ENCODE measurements at places on chromosomes 6 and 20.

GRCh38 chr20:23434521-23435313 lies 4.8 kb upstream of the CSTL1 start:
- no peak for DNase-seq

DNA sequence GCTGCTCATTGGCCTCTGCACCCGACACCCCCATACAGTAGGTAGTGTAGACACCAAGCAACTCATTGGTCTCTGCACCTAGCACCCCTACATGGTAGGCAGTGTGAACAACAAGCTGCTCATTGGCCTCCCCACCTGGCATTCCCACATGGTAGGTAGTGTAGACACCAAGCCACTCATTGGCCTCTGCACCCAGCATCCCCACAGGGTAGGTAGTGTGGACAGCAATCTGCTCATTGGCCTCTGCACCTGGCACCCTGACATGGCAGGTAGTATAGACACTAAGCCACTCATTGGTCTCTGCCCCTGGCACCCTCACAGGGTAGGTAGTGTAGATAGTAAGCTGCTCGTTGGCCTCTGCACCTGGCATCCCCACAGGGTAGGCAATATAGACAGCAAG lies 226.0 kb downstream of the SLC24A3 start:
- DNase-seq = no peak

- DNase-seq = no peak
Measured at GRCh38 chr6:33906439-33906838, 102.6 kb upstream of the MLN start.

GRCh38 chr6:85792254-85792653 lies 149.6 kb upstream of the SYNCRIP start:
- DNase-seq = no peak

GRCh38 chr6:5657684-5658430 lies 348.9 kb downstream of the NRN1 start:
- DNase-seq = no peak

GRCh38 chr6:82240186-82240585 lies 7.4 kb downstream of the IBTK start:
- no peak for DNase-seq

DNA sequence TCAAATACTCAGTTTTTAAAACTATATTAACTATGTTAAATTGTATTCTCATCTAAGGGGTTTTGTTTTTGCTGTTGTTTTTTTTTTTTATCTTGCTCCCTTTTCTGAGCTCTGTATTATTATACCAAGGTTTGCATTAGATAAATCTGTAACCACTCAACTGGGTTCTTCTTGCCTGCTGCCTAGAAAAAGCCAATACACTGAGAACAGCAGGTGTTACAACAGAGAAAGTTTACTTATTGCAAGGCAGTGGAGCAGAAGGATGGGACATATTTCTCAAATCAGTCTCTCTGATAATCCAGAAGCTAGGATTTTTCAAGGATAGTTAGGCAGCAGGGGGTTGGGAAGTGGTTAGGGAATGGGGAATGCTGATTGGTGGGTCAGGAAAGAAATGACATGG lies 378.8 kb upstream of the PLCB4 start:
- DNase-seq = no peak

- DNase-seq = no peak
Measured at GRCh38 chr20:4112481-4113421, 97.4 kb upstream of the RNF24 start.

- DNase-seq = no peak
Measured at GRCh38 chr6:12291071-12291838, 1.1 kb downstream of the EDN1 start.

- no peak for DNase-seq
Measured at GRCh38 chr6:93304505-93304904, 114.9 kb downstream of the EPHA7 start.

DNA sequence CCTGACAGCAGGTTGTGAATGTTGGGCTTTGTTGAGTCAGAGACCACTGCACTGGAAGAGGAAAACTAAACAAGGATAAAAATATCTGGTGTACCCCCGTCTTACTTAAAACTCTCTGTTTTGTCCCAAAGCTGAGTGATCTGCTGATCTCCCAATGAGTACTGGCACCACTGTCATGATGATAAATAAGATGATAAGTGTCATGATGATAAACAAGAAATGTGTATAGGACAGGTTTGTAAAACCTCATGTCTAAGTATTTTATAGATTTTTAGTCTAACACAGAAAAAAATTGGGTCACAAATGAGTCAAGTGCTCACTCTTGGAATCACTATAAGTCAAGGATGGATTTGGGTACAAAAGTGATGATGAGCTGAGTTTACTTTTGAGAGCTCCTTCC lies 8.5 kb upstream of the SIM1 start:
- no peak for DNase-seq

GRCh38 chr20:13221673-13222318 lies 722 bp downstream of the ISM1 start:
- DNase-seq = peak; percentile 6

- DNase-seq = peak; percentile 1
Measured at GRCh38 chr20:13788167-13788834, 3.5 kb downstream of the NDUFAF5 start.

GRCh38 chr6:113102761-113103160 lies 754.4 kb upstream of the MARCKS start:
- DNase-seq = no peak

DNA sequence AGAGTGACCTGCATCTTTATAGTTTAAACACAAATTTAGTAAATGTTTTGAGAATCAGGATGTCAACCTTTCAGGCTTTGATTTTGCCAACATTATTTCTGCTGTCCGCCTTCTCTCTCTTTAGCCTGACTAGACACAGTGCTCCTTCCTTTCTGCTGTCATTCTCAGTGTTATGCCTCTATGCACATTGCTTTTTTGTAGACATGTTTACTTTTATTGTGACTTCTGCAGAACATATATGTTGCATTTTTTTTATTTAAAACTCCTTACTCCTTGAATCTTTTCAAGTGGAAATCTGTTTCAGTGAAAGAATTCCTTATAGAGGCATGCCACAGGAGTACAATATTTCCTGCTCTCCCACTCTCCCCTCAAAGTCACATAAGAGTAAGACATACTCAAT lies 64.2 kb downstream of the LAMA4 start:
- DNase-seq = no peak

GRCh38 chr6:156169371-156169770 lies 607.8 kb upstream of the ARID1B start:
- no peak for DNase-seq

DNA sequence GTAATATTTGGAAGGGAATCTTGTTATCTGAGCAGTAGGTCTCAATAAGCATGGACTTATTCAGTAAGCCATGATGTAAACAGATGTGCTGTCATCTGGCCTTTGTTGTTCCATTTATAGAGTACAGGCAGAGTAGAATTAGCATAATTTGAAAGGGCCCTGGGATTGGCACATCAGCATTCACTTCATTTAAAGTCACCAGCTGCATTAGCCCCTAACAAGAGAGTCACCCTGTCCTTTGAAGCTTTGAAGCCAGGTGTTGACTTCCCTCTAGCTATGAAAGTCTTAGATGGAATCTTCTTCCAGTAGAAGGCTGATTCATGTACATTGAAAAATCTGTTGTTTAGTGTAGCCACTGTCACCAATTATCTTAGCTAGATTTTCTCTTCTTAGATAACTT lies 95.9 kb downstream of the ANKRD6 start:
- no peak for DNase-seq

DNA sequence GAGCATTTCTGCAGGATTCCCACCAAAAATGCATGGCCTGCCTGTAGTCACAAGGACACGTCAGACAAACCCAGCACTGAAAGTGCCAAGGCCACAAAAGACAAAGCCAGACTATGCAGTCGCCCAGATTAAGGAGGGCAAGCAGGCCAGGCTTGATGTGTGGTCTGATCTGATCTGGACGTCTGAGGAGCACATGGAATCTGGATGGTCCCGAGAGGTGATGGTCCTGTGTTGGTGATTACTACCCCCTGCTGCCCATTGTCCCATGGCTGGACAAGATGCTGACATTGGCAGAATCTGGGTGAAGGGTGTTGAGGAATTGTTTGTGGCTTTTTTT lies 17.1 kb downstream of the NPEPL1 start:
- no peak for DNase-seq

- DNase-seq = no peak
Measured at GRCh38 chr20:33902011-33902410, 90.9 kb downstream of the CHMP4B start.

- no peak for DNase-seq
Measured at GRCh38 chr20:43774754-43775153, 48.0 kb upstream of the GTSF1L start.

GRCh38 chr6:25324066-25324762 lies 45.0 kb downstream of the CARMIL1 start:
- no peak for DNase-seq

DNA sequence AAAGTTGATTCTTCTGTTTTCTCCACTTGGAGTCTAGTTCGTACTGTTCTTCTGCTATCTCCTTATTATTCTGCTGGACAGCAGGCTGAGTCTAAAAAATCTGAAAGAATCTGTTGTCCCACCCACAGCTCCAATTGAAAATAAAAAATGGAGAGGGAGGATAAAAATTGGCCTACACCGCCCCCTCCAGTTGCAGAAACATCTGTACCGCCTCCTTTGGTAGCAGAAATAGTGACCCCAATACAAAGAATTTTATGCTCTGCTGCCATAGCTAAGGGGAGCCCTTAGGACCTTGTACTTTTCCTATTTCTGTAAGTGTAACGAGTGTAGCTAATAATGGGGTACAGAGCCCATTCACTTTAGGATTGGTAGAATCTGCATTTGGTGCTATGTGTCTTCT lies 4.9 kb upstream of the FKBP1A start:
- no peak for DNase-seq

GRCh38 chr20:34581341-34582184 lies 23.0 kb downstream of the MAP1LC3A start:
- DNase-seq = peak; percentile 57

DNA sequence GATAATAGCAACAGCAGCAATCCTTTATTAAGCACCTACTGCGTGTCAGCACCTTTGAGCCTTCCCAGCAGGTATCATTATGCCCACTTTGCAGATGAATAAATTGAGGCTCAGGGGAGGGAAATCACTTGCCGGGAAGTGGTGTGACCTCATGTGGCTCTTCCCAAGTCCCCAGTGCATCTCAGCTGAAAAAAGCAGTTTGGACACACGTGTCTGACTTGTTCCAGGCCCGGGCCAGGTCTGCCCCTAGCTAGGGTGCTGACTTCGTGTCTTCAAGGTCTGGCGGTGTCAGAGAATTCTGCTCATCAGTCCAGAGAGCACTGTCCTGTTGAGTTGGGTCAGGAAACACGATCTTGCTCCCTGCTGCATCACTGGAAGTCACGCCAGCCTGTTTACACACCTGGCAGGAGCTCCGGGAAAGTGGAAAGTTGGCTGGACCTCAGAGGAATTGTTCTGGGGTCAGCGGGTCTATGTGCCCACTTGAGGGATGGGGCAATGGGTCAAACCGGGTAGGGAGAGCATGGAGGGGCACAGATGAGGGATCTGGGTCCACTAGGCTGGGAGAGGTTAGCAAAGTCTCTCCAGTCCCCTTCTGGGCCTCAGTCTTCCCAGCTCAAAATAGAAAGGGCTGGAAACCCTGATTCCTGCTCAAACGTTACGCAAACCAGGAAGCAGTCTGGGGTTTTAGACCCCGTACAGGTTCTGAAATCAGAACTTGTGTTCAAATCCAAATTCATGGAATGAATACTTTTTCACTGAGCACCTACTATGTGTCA lies 10.5 kb downstream of the SLC13A3 start:
- DNase-seq = no peak

DNA sequence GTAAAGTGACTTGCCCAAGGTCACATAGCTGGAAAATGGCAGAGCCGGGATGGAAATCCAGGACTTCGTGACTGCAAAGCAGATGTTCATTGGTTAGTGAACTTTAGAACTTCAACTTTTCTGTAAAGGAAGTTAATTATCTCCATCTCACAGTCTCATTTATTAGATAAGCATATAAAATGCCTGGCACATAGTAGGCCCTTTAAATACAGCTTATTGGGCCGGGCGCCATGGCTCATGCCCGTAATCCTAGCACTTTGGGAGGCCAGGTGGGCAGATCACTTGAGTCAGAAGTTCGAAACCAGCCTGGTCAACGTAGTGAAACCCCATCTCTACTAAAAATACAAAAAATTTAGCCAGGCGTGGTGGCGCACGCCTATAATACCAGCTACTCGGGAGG lies 1.7 kb upstream of the MMP9 start:
- DNase-seq = no peak

GRCh38 chr6:35518566-35519312 lies 6.0 kb upstream of the TULP1 start:
- no peak for DNase-seq

GRCh38 chr6:18503593-18504231 lies 116.6 kb downstream of the RNF144B start:
- peak; percentile 80 for DNase-seq

- DNase-seq = no peak
Measured at GRCh38 chr6:136750696-136751521, 41.4 kb downstream of the MAP3K5 start.

DNA sequence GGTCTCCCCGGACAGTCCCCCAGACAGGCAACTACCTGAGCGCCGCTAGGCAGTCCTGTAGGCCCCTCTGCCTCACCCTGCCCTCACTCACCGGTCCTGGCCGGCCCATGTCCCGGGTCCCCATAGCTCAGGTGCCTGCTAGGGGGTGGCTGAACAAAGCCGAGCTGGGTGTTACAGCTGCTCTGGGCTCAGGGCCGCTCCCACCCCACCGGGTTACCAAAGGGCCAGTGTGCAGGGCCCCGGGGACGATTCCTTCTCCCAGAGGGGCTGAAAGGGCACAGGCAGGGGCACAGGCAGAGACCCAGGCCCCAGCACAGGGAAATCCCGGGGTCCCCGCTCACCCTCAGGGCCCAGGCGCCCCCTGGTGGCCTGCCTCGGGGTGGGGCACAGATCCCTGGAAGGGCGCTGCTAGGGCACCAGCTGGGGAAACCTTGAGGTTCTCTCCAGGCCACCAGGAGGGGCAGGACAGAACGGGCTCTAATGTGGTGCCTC lies 118.4 kb downstream of the GRM4 start:
- DNase-seq = no peak

DNA sequence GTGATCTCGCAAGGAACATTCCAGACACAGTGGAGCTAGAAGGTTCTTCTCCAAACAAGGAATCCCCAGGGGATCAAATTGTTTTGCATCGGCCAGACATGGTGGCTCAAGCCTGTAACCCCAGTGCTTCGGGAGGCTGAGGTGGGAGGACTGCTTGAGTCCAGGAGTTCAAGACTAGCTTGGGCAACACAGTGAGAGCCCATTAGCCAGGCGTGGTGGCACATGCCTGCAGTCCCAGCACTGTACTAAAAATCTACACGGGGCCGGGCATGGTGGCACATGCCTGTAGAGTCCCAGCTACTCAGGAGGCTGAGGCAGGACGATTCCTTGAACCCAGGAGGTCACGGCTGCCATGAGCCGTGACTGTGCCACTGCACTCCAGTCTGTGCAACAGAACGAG lies 15.3 kb downstream of the GMEB2 start:
- no peak for DNase-seq

Measured in midbrain (tissue), 1 donor.